Stimulated activated CD4-positive, alpha-beta T cell treated with anti-CD3 and anti-CD28 coated beads, Interleukin-4, amount 100 ng/mL, for 48 hours (primary cell): ENCODE measurements at places on chromosomes 7 and 10.

- DNase-seq = no peak
These were observed 61.0 kb downstream of the PLPP4 start for GRCh38 chr10:120517881-120518484.

DNA sequence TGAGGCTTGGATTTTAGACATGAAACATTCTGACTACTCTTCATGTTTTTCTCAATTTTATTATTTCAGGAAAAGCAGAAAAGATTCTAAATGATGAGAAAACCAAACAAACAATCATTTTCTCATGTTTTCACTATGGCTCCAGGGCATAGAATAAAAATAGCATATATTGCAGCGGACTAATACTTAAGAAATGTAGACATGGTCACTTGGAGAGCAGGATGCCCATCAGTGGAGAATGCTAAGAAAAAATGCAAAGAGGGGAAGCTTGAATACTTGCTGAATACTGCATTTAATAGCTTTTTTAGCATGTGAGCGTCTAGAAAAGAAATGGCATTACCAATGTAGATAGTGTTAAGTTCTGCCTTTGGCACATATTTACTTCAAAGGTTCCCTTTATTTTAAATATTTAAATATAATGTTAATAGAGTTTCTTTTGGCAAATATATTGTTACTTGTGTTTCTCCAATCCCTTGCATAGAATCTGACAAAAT lies 107.9 kb downstream of the PPP1R17 start:
- DNase-seq = no peak

DNA sequence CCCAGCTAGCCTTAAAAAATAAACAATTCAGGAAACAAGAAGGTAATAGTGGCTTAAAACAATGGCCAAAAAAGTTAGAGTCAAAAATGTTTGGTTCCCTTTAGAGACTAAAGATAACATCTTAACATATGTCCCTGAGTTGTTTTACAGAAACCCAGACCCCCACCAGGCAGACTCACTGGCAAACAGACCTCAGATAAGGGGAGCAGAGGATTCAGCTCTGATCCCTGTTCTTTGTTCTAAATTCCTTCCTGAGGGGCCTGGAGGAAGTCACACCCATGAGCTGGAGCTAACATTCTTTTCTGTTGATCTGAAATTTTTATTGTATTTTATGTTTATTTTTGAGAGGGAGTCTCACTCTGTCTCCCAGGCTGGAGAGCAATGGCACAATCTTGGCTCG lies 247.2 kb downstream of the USP6NL start:
- no peak for DNase-seq

- DNase-seq = no peak
These were observed 7.9 kb downstream of the MTURN start for GRCh38 chr7:30142710-30143109.

DNA sequence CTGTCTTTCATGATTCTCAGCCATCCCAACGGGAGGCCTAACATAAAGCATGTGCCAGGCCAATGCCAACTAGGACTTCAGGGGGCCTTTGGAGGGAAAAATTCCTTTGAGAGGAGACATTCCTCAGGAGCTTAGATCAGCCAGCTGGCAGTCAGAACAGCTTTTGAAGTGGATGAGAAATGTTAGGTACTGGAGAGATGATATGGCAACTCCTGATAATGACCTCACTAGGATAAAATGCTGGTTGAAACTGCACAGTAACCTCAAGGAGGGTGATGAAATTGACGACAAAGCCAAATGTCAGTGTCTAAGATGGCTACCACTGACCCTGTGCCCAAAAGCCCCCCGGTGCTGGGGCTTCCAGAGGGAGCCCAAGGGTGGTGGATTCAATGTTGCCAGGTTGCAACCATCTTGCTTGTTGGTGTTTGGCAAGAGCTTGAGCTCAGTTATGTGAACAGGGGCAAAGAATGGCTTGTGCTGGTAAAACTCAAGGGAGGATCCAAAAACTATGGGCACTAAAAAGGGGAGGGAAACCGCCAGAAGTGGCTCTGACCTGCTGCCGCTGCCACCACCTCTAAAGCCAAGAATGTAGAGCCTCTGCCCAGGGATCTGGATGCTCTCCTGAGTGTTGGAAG lies 121.2 kb downstream of the UBE2H start:
- DNase-seq = no peak

GRCh38 chr10:120221873-120222485 lies 235.0 kb upstream of the PLPP4 start:
- DNase-seq = no peak

DNA sequence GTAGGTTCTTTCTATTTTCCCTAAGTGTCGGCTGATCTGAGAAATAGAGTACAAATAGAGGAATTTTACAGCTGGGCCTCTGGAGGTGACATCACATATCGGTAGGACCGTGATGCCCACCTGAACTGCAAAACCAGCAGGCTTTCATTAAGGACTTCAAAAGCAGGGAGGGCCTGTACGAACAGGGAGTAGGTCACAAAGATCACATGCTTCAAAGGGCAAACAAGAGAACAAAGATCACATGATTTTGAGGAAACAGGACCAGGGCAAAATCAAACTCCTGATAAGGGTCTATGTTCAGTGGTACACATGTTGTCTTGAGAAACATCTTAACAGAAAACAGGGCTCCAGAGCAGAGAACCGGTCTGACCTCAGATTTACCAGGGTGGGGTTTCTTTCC lies 88.9 kb downstream of the CNNM2 start:
- DNase-seq = no peak

GRCh38 chr10:101920546-101920945 lies 76.9 kb upstream of the KCNIP2 start:
- no peak for DNase-seq

DNA sequence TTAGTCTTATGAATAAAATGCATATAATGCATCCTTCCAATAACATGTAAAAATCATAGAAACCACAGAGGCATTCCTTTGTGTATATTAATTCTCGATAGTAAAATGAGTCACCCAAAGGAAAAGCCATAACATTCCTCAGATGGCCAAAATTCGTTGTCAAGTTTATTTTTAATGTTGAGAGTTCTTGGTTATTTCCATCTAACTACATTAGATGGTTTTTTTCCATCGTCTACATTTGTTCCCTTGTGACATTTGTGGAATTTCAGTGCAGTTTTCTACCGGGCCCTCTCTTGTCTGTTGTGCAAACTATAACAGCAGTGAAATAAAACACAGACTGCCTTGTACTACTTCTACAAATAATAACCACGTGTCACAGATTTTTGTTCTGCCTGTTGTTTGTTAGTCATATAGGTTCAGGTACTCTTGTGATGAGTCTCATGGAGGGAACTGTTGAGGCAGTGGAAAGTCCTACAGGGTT lies 54.7 kb upstream of the CCAR1 start:
- no peak for DNase-seq

- DNase-seq = no peak
These were observed 82.5 kb downstream of the CPVL start for GRCh38 chr7:29063872-29064271.

- no peak for DNase-seq
These were observed 147.1 kb upstream of the ASAH2 start for GRCh38 chr10:50398381-50398780.

- no peak for DNase-seq
These were observed 679.3 kb upstream of the IGFBP3 start for GRCh38 chr7:46600340-46600739.

DNA sequence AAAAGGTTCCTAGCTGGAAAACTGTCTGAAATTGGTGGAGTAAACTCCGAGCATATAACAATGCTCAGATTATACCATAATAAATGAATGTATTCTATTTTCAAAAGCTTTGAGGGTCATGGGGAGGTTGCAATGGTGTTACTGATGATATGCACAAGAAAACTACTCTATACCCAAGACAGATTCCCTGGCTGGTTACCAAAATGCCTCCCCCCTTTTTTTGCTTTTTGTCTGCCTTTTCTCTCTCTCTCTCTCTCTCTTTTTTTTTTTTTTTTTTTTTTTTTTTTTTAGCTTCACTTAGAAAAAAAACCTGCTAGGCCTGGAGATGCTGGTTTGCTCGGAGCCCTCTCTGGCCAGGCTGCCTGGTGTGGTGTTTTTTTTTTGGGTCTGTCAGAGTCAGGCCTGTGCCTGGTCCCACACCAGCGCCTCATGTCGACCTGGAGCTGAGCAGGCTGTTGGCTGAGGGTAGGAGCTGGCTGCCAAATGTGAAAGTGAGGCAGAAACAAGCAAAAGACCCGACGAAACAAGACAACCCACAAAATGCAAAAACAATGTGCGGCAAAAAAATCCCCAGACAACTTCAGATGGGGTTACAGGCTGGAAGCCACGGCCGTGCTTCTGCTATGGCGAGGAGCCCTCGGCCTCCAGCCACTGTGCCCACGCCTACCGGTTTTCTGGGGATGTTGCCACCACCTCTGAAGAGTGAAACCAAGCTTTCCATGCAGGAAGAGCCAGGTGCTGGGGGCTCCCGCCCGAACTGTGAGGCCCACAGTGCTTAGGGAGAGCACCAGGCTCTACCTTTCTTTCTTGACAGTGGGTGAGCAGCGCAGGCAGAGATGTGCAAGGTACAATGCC lies 59.9 kb upstream of the EFCAB10 start:
- no peak for DNase-seq

DNA sequence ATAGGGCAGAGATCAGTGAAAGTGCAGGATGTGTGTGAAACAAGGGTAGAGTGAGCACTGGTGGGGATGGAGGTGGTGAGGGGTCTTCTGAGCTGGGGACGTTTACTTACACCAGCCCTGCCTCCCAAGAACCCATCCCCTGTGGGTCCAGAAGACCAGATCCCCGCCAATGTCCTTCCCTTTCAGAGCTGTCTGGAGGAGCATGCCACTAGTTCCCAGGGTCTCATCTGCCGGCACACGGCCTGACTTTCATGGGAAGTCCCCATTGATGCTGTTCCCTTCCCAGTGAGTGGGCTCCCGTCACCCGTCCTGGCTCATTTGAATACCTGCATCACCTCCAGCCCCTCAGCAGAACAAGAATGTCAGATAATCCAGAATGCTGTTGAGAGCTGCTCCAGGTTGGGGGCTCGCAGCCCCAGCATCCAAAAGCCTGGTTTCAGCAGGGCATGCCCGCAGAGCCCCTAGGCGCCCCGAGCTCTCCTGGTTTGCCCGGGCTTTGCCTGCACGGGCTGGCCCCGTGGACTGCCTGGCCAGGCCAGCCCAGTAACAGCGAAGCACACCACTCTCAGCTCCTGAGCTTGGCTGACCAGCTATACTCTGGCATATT lies 246.7 kb downstream of the MGMT start:
- no peak for DNase-seq

DNA sequence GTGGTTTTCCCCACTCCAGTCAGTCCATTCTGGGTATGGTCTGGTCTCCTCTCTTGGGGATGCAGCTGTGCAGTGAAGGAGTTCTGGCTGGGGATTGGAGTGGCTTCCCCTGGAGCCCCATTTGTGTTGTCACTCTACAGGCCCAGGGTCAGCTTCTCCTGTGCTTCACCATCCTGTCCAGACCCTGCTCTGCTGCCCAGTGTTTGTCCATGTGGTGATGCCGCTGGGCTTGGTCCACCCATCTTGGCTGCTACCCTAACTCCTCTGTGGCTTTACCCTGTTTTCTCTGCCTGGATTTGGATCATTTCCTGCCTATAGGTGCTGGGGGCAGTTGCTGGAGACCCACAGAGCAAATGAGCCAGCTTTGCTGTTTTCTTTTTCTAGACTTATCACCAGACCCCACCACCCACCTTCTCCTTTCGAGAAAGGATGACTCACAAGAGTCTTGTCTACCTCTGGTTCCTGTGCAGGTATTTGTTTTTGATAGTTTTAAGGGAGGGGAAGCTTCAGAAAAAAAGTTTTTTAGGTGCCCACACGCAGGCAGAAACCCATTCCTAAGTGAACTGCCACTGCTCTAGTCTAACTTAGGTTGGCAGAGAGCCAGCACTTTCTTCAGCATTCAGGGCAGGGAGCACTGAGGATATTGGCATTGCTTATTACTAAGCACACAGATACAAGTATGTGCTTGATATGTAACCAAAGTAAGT lies 8.5 kb downstream of the ZDHHC16 start:
- DNase-seq = no peak

- no peak for DNase-seq
These were observed 87.9 kb downstream of the WIPF3 start for GRCh38 chr7:29894256-29894655.

- no peak for DNase-seq
These were observed 26.0 kb upstream of the PLEKHA1 start for GRCh38 chr10:122348512-122348911.

DNA sequence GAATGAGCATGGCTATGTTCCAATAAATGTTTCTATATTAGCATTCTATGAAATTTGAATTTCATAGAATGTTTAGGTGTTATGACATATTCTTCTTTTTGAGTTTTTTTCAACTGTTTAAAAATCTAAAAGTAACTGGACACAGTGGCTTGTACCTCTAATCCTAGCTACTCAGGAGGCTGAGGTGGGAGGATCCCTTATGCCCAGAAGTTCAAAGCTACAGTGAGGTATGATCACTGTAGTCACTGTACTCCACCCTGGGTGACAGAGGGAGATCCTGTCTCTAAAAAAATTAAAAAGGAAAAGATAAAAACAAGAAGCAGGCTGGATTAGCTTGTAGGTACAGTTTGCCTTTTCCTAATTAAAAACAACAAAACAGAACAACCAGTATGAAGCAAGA lies 95.1 kb downstream of the NRBF2 start:
- DNase-seq = no peak

DNA sequence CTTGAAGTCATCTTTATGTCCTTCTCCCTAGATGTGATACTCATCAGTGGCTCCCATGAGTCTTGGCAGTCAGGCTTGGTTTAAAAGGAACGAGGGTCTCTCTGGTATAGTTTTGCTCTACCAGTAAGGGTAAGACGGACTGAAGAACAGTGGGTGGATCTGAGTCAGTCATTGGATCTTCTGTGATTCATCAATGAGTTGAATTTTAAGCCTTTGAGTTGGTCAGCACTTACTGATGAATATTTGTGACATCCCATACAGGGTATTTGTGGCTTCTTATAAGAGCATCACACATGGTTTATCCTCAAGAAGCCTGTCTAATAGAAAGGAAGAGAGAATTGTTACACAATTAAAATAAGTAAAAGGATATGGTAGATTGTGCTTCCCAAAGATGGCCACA lies 87.3 kb upstream of the NAMPT start:
- no peak for DNase-seq

DNA sequence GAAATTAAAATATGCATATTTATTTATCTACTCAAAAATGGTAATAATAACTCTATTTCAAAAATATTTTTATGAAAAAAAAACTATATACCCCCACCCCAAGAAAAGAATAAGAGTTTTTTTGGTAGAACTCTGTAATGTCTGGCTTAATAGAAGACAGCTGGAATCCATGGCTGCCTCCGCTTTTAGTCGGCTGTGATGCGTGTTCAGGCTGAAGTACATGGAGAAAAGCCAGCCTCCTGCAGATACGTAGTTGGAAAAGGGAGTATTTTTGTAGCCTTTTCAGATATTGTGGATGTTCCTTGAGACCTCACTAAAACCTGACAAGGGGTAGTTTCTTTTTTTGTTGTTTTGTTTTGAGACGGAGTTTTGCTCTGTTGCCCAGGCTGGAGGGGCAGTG lies 10.0 kb downstream of the FOXK1 start:
- DNase-seq = no peak

- no peak for DNase-seq
These were observed 45.2 kb upstream of the INSIG1 start for GRCh38 chr7:155252444-155252887.

- no peak for DNase-seq
These were observed 21.5 kb downstream of the TEX36 start for GRCh38 chr10:125661431-125661940.

- no peak for DNase-seq
These were observed 105.9 kb downstream of the CPEB3 start for GRCh38 chr10:92184977-92185376.

- DNase-seq = no peak
These were observed 275.8 kb downstream of the CACNA2D1 start for GRCh38 chr7:82167558-82168314.

GRCh38 chr7:94422827-94423460 lies 28.2 kb downstream of the COL1A2 start:
- DNase-seq = no peak

- no peak for DNase-seq
These were observed 112.8 kb upstream of the AHR start for GRCh38 chr7:17185690-17186070.
